ENCODE measurements at places on chromosomes 2 and 18.

GRCh38 chr2:200922439-200922838, 33.3 kb downstream of the NIF3L1 start:
- DNase-seq = no peak

- no peak for DNase-seq
Measured at GRCh38 chr2:52632543-52632942, 1135.1 kb upstream of the CHAC2 start.

GRCh38 chr2:206160125-206160806, 571 bp downstream of the EEF1B2 start:
- DNase-seq = no peak

DNA sequence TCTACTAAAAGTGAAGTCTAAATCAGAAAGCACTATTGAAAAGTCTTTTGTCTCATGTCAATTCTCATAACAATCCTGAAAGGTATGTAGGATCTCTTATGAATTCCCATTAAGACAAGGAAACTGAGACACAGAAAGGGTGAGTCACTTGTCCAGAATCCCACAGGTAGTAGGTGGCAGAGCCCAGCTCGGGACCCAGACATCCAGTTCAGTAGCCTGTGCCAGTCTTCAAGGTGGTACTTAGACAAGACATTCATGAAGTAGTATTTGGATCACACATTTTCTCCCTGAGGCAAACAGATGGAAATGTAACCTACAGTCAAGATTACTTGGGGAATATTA, 14.8 kb upstream of the PARD3B start:
- DNase-seq = no peak

- no peak for DNase-seq
Measured at GRCh38 chr2:120738786-120739437, 3.2 kb downstream of the GLI2 start.

GRCh38 chr2:221022554-221022953, 549.5 kb downstream of the EPHA4 start:
- no peak for DNase-seq

GRCh38 chr2:209424199-209424701, 403 bp downstream of the MAP2 start:
- DNase-seq = no peak

DNA sequence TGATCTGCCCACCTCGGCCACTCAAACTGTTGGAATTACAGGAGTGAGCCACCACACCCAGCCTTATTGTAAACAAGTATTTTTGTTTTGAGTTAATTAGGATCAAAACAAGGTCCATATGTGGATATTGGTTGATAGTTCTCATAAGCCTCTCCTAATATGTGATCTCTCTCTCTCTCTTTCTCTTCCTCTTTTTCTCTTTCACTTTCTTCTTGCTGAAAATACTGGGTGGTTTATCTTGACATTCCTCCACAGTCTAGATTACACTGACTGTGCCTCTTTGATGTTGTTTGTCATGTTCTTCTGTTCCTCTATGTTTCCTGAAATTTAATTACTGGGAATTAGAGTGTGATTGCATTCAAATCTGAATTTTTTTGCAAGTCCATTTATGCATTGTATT, 547.5 kb upstream of the NRXN1 start:
- DNase-seq = no peak

- no peak for DNase-seq
Measured at GRCh38 chr18:59202258-59202820, 17.6 kb upstream of the GRP start.

GRCh38 chr2:52518678-52519077, 1248.9 kb upstream of the CHAC2 start:
- DNase-seq = no peak

DNA sequence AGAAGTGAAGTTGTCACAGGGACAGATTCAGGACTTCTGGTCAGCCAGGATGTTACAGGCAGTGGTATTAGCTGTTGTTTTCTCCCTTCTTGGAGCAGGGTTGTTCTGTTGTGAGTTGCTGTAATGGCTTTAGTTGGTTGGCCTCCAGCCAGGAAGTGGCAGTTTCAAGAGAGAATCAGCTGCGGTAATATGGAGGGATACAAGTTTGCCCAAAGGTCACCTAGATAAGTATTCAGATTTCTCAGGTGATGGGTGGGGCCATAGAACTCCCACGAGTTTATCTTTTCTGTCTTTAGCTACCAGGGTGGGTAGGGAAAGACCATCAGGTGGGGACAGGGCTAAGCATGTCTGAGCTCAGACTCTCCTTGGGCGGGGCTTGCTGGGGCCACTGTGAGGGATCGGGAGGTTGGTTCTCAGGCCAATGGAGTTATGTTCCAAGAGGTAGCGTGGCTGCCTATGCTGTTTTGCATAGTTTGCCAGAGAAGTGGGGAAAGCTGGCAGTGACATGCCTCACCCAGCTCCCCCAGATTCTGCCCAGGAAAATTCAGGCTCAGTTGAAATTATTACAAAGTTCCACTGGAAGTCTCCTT, 640.4 kb upstream of the CHAC2 start:
- no peak for DNase-seq

DNA sequence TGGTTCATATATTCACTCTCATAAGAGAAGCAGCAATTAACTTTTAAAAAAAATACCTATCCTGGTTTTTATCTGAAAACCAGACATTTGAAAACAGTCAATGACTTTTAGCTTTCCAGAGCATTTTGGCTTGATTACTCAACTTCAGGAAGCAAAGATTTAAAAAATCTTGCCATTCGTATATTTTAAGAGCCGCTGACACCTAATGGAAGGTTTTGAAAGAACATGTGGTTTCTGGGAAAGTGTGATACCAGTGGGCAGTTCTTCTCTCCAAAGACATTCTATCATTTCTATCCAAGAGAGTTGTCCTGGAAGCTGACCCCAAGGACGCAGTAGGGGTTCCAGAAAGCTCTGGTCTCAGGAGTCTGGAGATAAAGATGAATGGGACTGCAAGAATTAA, 234.7 kb downstream of the TTC32 start:
- DNase-seq = no peak

GRCh38 chr2:207603486-207603885, 21.7 kb downstream of the METTL21A start:
- DNase-seq = no peak

DNA sequence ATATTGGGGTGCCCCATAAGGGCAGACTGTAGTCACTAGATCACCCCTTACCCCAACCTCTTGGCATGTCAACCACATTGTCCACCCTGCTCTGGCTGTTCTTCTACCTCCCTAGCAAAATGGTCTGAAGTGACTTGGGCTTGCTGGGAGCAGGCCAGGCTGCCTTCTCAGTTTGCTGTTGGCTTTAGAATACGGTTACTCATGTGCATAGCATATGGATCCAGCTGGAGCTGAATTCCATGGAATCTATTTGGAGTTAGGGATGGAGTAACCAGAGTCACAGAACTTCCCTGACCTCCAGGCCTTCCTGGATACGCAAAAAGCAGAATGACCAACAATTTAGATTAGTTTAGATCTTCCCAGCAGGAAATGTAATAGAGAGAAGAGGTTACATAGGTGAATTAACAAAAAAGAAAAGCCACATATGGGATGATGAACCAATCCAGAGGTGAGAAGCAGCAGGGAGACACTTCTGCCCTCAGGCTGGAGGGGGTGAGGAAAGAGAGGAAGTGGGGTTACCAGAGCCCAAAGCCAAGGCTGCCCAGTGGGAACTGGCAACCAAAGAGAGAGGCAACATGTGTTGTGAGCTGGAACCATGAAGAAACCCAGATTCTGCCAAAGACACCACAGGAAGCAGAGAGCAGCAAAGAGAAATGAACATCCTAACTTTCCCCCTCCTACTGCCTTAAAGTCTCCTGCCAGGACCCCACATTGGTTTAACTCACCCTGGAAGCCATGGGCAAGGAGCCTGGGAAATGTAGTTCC, 26.1 kb downstream of the PKDCC start:
- no peak for DNase-seq

- DNase-seq = no peak
Measured at GRCh38 chr2:42337356-42337820, 23.6 kb downstream of the COX7A2L start.

DNA sequence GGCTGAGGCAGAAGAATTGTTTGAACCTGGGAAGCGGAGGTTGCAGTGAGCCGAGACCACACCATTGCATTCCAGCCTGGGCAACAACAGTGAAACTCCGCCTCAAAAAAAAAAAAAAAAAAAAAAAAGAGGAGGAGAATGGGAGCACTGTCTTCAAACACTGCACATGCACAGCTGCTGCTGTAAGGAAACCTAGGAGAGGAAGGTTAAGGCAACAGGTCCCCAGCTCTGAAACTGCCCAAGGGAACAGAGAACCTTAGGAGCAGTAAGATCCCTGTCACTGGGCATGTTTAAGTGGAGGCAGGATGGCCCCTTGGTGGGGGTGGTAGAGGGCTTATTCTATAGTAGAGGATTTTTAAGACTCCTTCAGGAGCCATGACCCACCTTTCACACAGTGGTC, 111.2 kb downstream of the CLIP4 start:
- DNase-seq = no peak

GRCh38 chr2:44967727-44968432, 26.4 kb downstream of the SIX3 start:
- DNase-seq = no peak

GRCh38 chr2:75592030-75592429, 31.3 kb upstream of the EVA1A start:
- DNase-seq = no peak

DNA sequence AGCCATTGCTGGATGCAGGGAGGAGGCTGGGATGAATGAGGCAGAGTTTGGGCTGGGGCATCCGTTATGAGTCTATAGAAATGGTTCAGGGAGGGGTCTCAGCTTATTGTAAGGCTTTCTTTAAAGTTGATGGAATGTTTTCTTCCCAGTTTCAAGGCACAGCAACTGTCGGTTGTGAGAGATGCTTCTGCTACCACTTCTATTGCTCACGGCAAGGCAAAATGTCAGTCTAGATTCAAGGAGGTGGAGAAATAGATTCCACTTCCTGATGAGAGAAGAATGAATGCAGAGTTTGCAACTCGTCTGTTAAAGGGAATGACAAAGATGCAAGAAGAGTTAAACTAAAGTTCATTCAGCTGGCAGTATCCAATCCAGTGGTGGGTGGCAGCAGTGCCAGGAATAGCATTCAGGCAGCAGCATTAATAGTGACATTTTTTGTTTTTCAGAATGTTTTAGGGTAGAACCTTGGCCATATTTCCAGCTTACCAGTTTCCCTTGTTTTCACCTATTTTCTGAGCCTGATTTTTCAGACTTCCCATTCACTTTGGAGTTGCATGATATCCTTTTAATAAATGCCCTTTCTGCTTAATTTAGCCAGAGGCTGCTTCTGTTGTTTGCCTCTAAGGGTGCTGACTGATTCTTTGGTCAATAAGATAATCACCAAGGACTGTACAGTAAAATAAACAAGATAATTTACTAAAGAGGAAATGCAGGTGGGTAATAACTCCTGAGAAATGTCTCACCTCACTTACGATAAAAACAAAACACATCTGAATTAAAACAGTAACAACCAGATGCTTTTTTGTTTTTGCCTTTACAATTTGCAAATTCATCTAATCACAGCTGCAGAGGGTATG, 138.4 kb downstream of the RPIA start:
- no peak for DNase-seq

DNA sequence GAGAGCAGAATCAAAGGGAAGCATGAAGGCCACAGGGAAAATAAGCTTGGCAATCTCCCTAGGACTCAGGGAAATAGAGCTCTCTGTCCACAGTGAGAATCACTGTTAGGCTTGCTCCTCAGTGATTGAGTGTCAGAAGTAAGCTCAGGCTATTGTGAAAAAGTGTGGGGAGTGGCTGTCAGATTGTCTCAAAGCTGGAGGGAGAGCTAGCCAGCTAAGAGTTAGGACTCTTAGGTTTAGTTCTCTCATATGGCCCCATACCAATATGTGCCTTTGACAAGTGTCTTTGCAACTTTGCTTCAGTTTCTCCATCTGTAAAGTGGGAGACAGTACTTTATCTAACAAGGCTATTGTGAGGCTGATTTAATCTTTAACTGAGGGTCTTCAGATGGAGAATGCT, 17.2 kb downstream of the EIF4E2 start:
- no peak for DNase-seq

GRCh38 chr2:169637620-169638019, 53.5 kb downstream of the PPIG start:
- DNase-seq = no peak

GRCh38 chr2:233486778-233487552, 79.6 kb downstream of the USP40 start:
- DNase-seq = no peak

GRCh38 chr2:76316691-76317090, 606.0 kb upstream of the GCFC2 start:
- no peak for DNase-seq

GRCh38 chr2:216920143-216920876, 60.4 kb upstream of the TNP1 start:
- DNase-seq = no peak

- DNase-seq = no peak
Measured at GRCh38 chr18:62281684-62282083, 43.4 kb upstream of the TNFRSF11A start.

GRCh38 chr2:18491577-18491976, 68.9 kb downstream of the RDH14 start:
- no peak for DNase-seq

GRCh38 chr2:180707884-180708205, 272.6 kb upstream of the UBE2E3 start:
- no peak for DNase-seq

GRCh38 chr2:3712424-3712823, 9.0 kb downstream of the DCDC2C start:
- DNase-seq = no peak

- no peak for DNase-seq
Measured at GRCh38 chr2:238352361-238352760, 32.0 kb downstream of the TRAF3IP1 start.

GRCh38 chr2:201132518-201132917, 16.6 kb downstream of the CFLAR start:
- no peak for DNase-seq

DNA sequence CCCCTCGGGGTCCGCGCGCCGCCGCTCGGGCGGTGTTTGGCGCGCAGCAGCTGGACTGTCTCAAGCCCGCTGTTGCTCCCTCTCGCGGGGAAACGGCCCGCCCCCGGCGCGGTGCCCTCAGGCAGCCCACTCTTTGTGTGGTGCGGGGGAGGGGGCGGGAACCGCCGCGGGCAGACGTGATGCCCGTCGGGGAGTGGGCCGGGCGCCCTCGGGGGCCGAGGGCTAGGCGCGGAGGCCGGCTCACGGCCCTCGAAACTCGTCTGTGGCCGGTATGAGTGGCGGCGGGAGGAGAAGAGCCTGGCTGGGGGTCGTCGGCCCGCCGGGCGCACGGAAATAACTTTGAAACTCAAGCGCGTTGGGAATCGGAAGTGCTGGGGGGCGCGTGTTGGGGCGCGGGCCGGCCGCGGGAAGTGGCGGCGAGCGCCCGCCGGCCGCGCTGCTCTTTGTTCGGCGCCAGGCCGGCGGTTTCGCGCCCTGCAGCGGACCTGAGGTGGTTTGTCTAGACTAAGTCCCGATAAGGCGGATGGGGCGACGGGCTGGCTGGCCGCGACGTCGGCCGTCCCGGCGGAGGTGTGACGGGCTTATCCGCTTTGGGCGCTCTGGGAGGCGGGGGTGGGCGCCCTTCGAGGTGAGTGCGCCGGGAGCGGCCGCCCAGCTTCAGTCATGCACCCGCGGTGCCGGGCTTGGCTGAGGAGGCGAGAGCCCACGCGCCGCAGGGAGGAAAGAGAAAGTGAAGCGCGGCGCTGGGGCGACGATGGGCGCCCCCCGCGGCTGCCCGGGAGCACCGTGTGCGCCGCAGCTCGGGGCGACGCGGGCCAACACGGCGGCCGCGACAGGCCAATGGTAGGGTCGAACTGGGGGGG, 679 bp downstream of the PTMA start:
- DNase-seq = peak; percentile 30

- no peak for DNase-seq
Measured at GRCh38 chr2:66569321-66569851, 134.5 kb downstream of the MEIS1 start.
